Body of pancreas (tissue), 4 donors: ENCODE measurements at places on chromosomes 12 and 14.

- no peaks in the 10 kb centered on the region for H3K4me1 ChIP-seq
- no peak overlapping the region for H3K27ac ChIP-seq
- no peaks in the 10 kb centered on the region for H3K36me3 ChIP-seq
- H3K4me3 ChIP-seq = no peak overlapping the region
- no peak for DNase-seq
Measured at GRCh38 chr12:38662829-38663228, 242.6 kb downstream of the CPNE8 start.

- H3K4me1 ChIP-seq = no peaks in the 10 kb centered on the region
- no peak overlapping the region for H3K27ac ChIP-seq
- H3K4me3 ChIP-seq = no peak overlapping the region
- no peaks in the 10 kb centered on the region for H3K27me3 ChIP-seq
- no peaks in the 10 kb centered on the region for H3K36me3 ChIP-seq
Measured at GRCh38 chr12:42609605-42610004, 20.1 kb upstream of the PRICKLE1 start.

DNA sequence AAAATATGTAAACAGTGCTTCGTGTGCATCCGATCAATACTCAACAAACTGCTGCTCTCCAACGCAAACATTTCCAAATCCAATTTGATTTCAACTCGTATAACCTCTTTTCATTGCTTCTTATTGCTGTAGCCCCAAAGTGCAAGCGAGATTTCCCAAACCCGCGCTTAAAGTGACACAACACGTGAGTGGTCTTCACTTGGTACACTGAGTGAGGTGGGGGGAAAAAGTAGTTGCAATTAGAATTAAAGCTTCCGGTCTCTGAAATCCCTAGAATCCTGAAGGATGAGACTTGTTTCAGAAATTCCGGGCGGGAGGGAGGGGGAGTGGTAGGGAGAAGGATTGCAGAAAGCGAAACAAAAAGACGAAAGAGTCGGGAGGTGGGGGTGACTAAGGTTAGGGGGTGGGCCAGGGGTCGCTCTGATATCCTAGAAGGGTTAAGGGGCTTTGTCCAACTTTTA is 387.5 kb downstream of the BCAT1 start:
- no peak overlapping the region for H3K27ac ChIP-seq
- peaks cover 16% of the 10 kb centered on the region for H3K4me1 ChIP-seq
- H3K36me3 ChIP-seq = no peaks in the 10 kb centered on the region

DNA sequence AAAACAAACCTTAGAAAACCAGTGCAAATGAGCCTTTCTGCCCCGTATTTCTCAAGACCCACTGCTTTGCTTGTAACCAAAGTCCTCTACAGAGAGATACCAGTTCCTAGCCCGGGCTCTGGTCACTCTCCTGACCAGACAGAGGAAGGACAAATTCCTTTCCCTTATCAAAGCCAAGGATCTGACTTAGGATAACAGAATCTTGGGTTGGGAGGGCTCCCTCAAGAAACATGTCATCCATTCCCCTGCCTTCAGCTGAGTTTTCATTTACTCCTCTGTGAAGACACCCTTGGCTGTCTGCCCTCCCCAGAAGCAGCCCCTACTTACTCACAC is 116.0 kb upstream of the PARP11 start:
- no peaks in the 10 kb centered on the region for H3K4me1 ChIP-seq
- no peak for DNase-seq
- H3K27me3 ChIP-seq = no peaks in the 10 kb centered on the region

- H3K27ac ChIP-seq = no peak overlapping the region
- H3K4me3 ChIP-seq = no peak overlapping the region
- H3K27me3 ChIP-seq = no peaks in the 10 kb centered on the region
- no peaks in the 10 kb centered on the region for H3K4me1 ChIP-seq
Measured at GRCh38 chr14:72559669-72560255, 334.1 kb downstream of the DPF3 start.

GRCh38 chr12:38831715-38832114 is 73.7 kb downstream of the CPNE8 start:
- no peak overlapping the region for H3K4me3 ChIP-seq
- H3K4me1 ChIP-seq = no peaks in the 10 kb centered on the region
- no peaks in the 10 kb centered on the region for H3K27me3 ChIP-seq
- H3K27ac ChIP-seq = no peak overlapping the region
- no peaks in the 10 kb centered on the region for H3K36me3 ChIP-seq
- no peak for DNase-seq

DNA sequence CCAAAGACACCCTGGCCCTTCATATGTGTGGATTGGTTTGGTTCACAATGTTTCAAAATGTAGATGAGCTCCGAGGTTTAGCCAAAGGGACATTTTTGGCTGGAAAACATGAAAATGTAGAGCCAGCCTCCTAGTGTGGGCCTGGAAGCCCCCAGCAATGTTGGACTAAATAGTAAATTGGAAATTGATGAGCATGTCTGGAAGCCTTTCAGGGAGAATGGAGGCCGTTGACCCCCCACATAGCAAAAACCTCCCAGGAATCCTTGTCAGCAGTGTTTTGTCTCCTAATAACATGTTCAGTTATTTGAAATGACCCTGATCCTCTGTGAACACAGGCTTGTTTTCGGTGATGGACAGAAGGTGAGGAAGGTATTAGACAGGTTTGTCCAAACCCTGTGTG is 65.1 kb upstream of the TBX3 start:
- DNase-seq = no peak
- no peak overlapping the region for H3K27ac ChIP-seq
- H3K4me1 ChIP-seq = no peaks in the 10 kb centered on the region
- H3K27me3 ChIP-seq = no peaks in the 10 kb centered on the region

GRCh38 chr14:54683882-54684794 is 117.2 kb downstream of the SAMD4A start:
- peaks cover 13% of the 10 kb centered on the region for H3K4me1 ChIP-seq
- DNase-seq = no peak

DNA sequence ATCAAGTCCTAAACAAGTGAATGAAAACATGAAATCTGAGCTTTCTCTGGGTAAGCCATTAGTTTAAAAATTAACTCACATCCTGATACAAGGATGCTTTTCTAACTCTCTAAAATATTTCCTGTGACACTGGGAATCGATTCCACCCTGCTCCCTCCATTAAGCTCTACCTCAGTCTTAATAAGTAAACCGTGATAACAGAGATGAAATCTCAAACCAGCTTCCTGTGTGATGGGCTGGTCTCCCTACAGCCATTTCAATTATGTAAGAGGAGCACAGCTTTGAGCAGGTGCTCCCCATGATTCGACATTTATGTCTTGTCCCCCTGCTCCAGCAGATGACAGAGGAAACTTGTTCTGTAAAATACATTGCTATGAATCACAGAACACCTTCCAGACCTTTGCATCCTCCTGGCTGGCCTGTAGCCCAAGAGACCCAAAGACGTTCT is 59.0 kb downstream of the GAS2L3 start:
- no peak overlapping the region for H3K27ac ChIP-seq
- no peaks in the 10 kb centered on the region for H3K27me3 ChIP-seq
- no peaks in the 10 kb centered on the region for H3K4me1 ChIP-seq
- H3K36me3 ChIP-seq = no peaks in the 10 kb centered on the region
- no peak for DNase-seq

DNA sequence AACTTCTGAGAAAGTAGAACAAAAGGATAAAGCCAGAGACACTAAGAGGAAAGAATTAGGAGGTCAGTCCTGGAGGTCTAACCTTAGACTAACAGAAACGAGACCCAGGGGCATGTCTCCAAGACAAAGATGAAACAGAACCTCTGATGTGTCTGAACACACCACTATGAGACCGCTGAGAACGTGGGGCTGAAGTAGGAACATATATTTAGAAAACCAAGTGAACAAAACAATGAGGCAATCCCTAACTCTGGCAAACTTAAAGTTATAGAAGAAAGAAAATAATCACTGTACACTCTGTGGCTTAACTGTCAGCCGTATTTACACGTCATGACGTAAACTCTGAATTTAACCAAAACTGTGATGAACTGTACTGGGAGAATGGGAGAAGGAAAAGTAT is 17.9 kb downstream of the KCTD10 start:
- no peak overlapping the region for H3K27ac ChIP-seq
- no peaks in the 10 kb centered on the region for H3K27me3 ChIP-seq
- H3K4me3 ChIP-seq = no peak overlapping the region
- H3K4me1 ChIP-seq = peaks cover 37% of the 10 kb centered on the region
